Bronchus fibroblast of lung (primary cell): ENCODE measurements at places on chromosomes 4 and X. TPM values are rescaled to one million over a fixed set of nuclear protein-coding genes. Genes with fewer than 3 reads are reported as not detected.

Gene BBS12
- total RNA-seq: 4.2 and 4.4 TPM in 2 replicates

Gene RASGEF1B
- total RNA-seq: not detected in 2 replicates

Gene PITX2
- total RNA-seq: 0.30 and 0.67 TPM in 2 replicates

Gene HGFAC
- total RNA-seq: not detected in 2 replicates

Gene ANTXR2
- total RNA-seq: 30.8 and 33.3 TPM in 2 replicates

Gene VGLL1
- not detected in 2 replicates for total RNA-seq

Gene HELT
- total RNA-seq: not detected in 2 replicates

Gene ARMCX1
- 27.5 and 34.6 TPM in 2 replicates for total RNA-seq

Gene MORC4
- total RNA-seq: 17.4 and 18.8 TPM in 2 replicates

Gene MID2
- 6.4 TPM in 2 replicates for total RNA-seq

Gene SLC30A9
- 43.4 and 47.7 TPM in 2 replicates for total RNA-seq

Gene MAGIX
- total RNA-seq: 1.3 TPM in 2 replicates

Gene SLC35A2
- total RNA-seq: 30.9 and 35.3 TPM in 2 replicates

Gene AMBN
- total RNA-seq: not detected in 2 replicates

Gene NDP
- total RNA-seq: 0.74 and 1.5 TPM in 2 replicates

Gene DDX53
- total RNA-seq: not detected in 2 replicates

Gene USP17L24
- not detected in 2 replicates for total RNA-seq

Gene TRPC5OS
- not detected in 2 replicates for total RNA-seq

Gene LRIT3
- total RNA-seq: not detected in 2 replicates

Gene ARHGAP24
- total RNA-seq: 8.1 and 8.8 TPM in 2 replicates

Gene RAB40AL
- not detected in 2 replicates for total RNA-seq

Gene WFS1
- total RNA-seq: 19.8 and 22.9 TPM in 2 replicates

Gene RAB9A
- 19.2 and 21.6 TPM in 2 replicates for total RNA-seq
